GM10248 (cell line): ENCODE measurements at places on chromosomes 4 and X.

GRCh38 chr4:183035726-183036415 lies 63.2 kb upstream of the WWC2 start:
- no peak for DNase-seq

GRCh38 chr4:59571805-59572430 lies 1628.2 kb upstream of the ADGRL3 start:
- no peak for DNase-seq

DNA sequence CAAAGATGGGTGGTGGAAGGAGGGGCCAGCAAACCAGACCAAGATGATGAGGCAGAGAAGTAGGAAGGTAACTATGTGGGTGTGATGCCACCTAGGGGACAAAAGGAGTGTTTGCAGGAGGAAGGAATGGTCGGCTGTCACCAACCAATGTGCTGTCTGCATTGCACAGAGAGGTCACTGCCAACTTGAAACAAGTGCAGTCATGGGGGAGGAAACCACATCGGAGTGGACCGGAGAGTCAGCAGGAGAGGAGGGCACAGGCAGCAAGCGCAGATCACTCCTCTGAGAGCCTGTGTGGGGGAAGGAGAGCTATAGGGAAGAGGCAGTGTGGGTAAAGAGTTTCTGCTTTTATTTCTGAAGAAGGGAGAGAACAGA lies 38.5 kb upstream of the FGFBP2 start:
- peak; percentile 76 for DNase-seq

- DNase-seq: no peak
These were observed 31.2 kb downstream of the ATXN3L start for GRCh38 chrX:13288671-13289070.

DNA sequence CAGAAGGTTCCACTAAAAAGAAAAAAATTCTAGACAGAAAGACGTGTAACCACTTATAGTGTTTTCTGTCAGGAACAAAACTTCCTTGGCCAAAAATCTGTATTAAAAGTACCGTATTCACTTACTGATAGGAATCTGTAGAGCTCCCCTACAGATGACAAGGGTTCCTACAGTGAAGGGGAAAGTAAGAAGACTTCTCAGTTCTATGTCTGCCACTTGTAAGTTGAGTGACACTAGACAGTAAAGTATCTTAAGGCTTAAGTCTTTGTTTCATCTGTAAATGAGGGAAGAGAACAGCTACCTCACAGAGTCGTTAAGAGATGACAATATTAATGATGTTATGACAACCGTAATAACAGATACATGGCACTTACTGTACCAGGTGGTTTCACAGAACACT lies 3.3 kb downstream of the COQ2 start:
- DNase-seq: no peak

DNA sequence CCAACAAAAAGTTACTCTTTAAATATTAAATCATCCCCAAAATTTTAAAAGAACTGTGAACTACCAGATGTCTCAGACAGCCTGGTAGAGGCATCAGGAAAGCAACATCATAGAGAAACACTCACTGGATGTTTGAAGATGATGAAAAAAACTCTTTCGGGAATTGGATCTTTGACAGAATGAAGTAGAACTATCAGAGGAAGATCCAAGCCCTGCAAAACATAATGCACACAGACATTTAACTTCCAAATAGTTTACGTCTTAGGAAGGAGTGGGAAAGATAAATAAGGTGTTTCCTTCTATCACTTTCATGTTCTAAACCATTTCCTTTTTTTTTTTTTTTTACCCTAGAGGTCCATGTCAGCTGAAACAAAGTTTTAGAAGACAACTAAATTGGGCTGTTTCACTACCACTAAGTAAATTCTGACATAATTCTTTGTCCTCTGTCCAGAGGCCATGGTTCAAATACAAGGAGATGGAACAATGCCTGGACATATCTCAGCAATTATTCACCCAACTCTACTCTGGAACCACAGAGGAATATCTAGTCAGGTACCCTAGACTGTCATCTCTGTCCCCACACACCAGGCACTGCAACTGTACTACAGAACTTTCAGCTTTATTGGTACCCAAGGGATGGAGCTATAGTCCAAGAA lies 217.7 kb upstream of the INTU start:
- DNase-seq: no peak

GRCh38 chr4:81213671-81214070 lies 1.4 kb downstream of the PRKG2 start:
- DNase-seq: no peak

DNA sequence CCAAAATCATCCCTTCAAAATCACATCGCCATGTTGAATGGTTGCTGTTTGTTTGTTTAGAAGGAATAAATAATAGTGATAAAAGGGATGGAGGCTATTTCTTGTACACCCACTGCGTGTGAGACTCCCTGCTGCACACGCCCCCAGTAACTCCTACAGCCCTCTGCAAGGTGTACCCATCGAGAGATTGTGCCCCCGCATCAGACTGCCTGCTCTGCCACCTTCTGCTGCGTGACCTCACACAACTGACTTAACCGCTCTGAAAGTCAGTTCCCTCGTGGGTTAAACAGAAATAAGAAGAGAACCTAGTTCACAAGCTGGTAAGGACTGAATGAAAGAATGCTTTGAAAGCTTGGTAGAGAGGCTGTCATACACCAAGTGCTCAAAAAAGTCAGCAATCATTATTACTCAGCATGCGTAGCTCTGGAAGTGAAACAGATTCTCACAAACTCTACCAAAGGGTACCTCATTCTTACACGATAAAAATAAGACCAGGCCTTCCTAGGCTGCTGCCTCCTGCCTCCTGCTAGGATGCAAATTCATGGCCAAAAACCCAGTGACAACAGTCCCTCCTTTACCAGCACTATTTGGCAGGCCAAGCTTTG lies 147.1 kb downstream of the CPEB2 start:
- DNase-seq: peak; percentile 34
